CD4-positive, alpha-beta T cell treated with Interferon gamma for 1 hour (primary cell): ENCODE measurements at places on chromosomes 7 and 10.

GRCh38 chr7:111753968-111754367, 191.7 kb upstream of the IMMP2L start:
- no peak for DNase-seq

DNA sequence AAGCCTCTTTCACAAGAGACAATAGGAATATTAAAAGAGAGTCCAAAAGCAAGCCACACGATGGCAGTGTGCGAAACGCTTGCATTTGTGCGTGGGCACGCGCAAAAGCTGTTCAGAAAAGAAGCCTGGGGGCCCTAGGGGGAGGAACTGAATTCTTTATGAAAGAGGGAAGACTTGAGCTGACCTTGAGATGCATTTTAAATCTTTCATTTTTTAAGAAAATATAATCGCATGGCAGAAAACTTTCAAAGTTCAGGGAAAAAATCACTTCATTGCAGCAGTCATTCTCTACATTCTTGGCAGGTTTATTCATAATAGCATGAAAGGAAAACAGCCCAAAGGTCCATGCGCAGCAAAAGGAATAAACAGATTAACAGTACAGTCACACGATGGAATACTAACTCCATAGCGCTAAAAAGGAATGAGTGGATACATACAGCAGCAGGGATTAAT, 206.5 kb upstream of the PRKCQ start:
- DNase-seq = no peak

DNA sequence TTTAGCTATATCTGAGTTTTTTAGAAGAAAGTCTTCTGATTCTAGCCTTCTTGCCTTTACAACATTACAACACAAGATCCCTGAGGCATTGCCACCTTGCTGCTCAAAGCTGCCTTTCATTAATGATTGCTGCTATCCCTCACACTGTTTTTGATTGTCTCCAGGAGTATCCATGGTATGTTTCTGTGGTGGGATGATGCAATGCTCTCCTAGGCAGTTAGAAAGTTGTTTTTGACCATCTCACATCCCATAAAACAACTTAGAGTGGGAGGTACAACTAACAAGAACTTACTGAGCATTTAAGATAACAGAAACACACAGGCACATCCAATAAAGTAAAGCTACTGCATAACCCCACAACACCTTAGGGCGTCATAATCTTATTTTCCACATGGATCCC, 1156.0 kb upstream of the LRRTM3 start:
- DNase-seq = no peak

- DNase-seq = no peak
These were observed 89.2 kb upstream of the MKLN1 start for GRCh38 chr7:131238347-131238931.

DNA sequence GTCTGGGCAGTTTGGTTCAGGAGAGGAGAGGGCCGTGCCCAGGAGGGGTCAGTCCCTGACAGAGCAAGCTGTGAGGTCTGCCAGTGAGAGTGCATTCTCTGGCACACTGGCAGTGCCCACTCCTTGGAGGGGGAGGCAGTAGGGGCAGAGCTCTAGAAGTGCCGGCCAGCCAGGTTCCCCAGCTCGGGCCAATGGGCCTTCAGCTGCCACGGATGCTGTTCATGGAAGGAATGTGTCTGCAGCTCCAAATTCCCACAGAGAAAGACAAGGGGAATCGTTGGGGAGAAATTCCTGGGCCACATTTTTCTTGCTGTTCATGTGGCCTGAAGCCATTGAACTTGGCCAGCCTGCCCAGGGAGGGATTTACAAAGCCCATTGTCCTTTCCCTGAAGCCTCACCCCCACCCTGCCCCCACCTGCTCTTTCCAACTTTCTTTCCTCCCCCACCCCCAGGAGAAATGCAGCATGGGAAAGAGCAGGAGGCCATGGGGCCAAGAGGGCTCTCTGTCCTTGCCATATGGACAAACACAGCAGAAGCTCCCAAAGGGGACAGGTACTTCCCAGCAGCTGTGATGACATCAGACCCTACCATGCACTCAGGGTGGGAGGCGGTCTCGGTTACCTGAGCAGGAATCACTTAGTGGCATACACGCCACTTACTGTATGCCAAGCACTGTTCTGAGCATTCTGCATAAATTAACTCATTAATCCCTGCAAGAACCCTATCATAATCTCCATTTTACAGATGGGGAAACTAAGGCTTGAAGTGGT, 70.7 kb downstream of the ARHGAP22 start:
- DNase-seq = no peak

GRCh38 chr10:122882766-122883165, 3.4 kb upstream of the FAM24B start:
- DNase-seq = no peak

- DNase-seq = no peak
These were observed 638 bp downstream of the METTL27 start for GRCh38 chr7:73841689-73842066.

DNA sequence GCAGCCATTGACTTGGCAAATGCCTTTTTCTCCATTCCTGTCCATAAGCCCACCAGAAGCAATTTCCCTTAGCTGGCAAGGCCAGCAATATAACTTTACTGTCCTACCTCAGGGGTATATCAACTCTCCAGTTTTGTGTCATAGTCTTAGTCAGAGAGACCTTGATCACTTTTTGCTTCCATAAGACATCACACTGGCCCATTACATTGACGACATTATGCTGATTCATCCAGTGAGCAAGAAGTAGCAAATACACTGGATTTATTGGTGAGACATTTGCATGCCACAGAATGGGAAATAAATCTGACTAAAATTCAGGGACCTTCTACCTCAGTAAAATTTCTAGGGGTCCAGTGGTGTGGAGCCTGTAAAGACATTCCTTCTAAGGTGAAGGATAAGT, 649.7 kb upstream of the ANKRD30A start:
- DNase-seq = no peak

GRCh38 chr10:93476756-93477155, 5.4 kb downstream of the MYOF start:
- no peak for DNase-seq

DNA sequence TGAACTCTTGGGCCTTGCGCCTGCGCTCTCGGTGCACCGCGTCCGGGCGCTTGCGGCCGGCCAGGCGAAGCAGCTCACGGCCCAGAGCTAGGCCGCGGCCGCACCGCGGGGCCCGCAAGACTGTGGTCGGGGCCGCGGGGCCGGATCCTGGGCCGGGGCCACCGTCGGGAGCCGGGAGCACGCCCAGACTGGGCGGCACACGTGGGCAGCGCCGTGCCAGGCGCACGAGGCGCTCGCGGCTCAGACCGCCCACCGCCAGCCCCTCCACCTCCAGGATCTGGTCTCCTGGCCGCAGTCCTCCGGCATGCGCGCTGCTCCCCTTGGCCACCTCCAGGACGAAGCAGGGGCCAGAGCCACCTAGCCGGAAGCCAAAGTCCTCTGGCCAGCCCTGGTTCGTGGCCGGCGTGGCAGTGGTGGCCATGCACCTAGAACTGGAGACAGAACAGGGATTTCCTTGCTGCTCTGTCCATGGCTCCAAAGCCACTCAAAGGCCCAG, at the start of gene GRID2IP:
TSS of gene GRID2IP (minus strand) at position 446 of the 496 bp plus-strand sequence. CDS start at position 421, 25 bp downstream.
- DNase-seq = no peak

DNA sequence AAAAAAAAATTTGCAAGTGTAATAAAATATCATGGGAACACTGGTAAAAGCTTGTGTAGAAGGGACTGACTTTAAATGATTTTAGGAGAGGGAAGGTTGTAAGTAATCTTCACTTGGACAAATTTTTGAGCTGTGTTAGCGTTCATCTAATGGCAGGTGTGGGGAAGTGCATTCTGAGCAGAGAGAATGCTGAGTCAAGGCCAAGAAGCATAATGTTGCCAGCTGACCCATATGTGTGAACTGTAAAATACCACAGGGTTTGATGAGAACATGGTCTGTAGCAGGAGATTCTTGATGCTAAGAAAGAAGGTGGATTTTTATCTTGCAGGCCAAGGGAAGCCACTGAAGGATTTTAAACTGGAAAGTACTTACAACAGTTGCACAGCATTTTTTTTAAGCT, 98.2 kb upstream of the ZNF32 start:
- DNase-seq = no peak

DNA sequence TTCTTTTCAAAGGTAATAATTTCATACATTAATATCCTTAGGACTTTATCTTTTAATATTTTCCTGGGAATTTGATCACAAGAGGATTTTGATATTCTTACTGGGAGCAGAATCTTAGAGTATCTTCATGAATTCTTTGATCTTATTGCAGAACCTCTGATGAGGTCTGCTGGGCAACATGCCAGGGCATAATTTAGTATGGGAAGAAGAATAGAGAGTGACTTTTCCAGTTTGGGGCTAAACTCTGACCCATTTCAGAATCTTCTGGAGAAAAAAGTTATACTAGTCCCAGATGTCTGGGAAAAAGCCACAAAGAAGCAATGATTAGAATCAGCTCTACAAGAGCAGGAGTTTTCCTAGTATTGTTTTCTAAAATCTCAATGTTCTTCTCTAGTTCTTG, 28.0 kb upstream of the RSU1 start:
- DNase-seq = no peak

- peak; percentile 3 for DNase-seq
These were observed 1.7 kb downstream of the DPY19L1 start for GRCh38 chr7:35035511-35035961.

GRCh38 chr10:123496996-123497660, 169.0 kb upstream of the GPR26 start:
- no peak for DNase-seq

- DNase-seq = no peak
These were observed 99.2 kb downstream of the FOXL3 start for GRCh38 chr7:388961-389701.

DNA sequence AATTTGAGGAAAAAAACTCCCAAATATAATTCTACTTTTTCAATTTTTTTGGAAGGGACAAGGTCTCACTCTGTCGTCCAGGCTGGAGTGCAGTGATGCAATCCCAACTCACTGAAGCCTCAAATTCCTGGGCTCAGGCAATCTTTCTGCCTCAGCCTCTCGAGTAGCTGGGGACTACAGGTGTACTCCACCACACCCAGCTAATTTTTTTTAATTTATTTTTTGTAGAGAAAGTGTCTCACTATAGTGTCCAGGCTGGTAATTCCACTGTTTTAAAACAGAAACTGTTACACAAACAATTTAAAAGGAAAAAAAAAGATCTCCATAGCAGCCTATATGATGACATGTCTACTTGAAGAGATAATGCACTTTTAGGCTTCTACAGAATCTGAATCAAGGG, 25.6 kb downstream of the EZH2 start:
- no peak for DNase-seq

- DNase-seq = no peak
These were observed 7.6 kb upstream of the ADAMTS14 start for GRCh38 chr10:70664702-70665195.

GRCh38 chr7:85890244-85890811, 703.5 kb upstream of the SEMA3D start:
- no peak for DNase-seq

GRCh38 chr7:14825912-14826311, 76.6 kb downstream of the DGKB start:
- DNase-seq = no peak

DNA sequence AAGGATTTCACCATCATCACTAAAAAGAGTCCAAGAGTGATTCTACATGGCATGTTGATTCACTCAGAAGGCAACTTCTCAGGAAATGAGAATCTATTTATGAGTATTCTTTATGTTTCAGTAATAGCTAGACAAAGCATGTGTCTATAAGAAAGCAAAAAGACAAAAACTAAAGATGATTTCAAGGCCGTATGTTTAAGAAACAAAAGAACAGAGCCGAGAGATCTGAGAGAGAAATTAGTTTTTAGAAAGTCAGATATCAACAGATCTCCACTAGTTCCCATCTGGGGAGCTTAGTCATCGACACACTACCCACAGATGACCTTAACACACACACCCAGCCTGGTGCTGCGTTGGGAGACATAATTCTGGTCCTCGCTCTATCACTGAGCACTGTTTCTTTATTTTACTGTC, 21.0 kb downstream of the PIP4K2A start:
- no peak for DNase-seq

- DNase-seq = no peak
These were observed 192.9 kb upstream of the MBL2 start for GRCh38 chr10:52965509-52965908.

- DNase-seq = no peak
These were observed 1.7 kb downstream of the IGF2BP3 start for GRCh38 chr7:23468526-23469149.

DNA sequence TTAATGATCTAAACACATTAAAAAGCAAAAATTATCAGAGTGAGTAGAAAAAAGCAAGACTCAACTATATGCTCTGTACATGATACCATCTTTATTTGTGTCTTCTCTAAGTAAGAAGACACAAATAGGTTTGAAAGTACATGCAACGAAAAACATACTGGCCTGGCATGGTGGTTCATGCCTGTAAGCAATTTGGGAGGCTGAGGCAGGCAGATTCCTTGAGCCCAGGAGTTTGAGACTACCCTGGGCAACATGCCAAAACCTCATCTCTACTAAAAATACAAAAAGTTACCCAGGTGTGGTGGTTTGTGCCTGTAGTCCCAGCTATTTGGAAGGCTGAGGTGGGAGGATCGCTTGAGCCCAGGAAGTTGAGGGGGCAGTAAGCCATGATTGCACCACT, 78.1 kb upstream of the TOMM7 start:
- no peak for DNase-seq

- DNase-seq = no peak
These were observed 28.8 kb upstream of the SLC26A4 start for GRCh38 chr7:107631588-107632491.

DNA sequence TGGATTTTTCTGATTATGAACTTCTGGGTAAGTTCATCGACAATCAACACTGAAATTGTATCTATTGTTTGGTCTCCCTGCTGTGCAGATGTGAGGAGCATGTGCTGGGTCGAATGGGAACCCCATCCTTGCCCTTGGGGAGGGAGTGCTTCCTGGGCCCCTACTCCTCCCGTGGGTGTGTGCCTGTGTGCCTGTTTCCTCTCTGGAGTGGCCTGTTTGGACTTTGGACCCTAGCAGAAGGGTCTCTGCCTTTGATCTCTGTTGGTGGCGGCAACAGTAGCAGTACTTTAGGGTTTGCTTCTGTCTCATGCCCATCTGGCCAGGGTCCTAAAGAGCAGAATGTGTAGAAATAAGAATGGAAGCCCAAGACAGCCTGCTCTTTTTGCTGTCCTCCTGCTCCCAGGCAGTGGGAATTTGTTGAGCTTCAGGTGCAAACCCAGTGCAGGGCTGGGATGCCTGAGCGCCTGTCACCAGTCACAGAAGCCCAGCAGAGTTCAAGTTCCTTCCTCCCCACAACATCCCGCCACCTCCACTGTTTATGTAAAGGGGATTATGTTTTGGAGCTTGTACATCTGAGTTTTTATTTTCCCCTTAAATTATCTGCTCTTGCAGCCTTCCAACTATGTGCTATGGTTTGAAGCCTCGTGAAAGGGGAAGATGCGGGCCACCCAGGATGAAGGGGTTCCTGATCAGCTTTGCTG, 1.5 kb upstream of the TACR2 start:
- no peak for DNase-seq

- no peak for DNase-seq
These were observed 1.5 kb downstream of the NOC3L start for GRCh38 chr10:94361171-94361794.
